Hepatocyte (in vitro differentiated cells): ENCODE measurements at places on chromosomes 7 and 10. TPM values are rescaled to one million over a fixed set of nuclear protein-coding genes. Genes with fewer than 3 reads are reported as not detected.
A peak's percentile ranks its signal among the peaks of the same experiment; 100 is the strongest.

DNA sequence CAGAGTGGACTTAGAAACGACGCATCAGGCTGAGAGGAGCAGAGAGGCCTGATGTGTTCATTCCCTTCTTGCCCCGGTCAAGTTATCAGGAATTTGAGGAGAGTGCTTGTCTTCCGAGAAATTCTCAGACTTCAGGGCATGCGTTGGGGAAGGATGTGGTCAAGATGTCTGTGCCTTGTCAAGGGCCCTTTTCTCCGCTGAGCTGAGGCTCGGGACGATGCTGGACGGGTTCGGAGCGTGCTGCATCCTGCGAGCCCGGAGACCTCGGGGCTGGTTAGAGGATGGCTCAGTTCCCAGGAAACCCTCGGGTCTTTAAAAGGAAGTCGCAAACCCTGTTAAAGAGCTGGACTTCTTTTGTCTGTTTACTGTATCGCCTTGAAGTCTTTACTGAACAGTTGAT lies 325.4 kb downstream of the ADARB2 start:
- DNase-seq = no peak
- no peaks in the 10 kb centered on the region for H3K36me3 ChIP-seq
- no peak overlapping the region for H3K27ac ChIP-seq
- H3K4me3 ChIP-seq = no peak overlapping the region
- H3K27me3 ChIP-seq = no peaks in the 10 kb centered on the region

Gene LIPN
- 0.17 TPM in 1 of 2 replicates, not detected in the other for total RNA-seq

Gene LRRD1
- total RNA-seq = 0.08 and 0.77 TPM in 2 replicates

Gene RAMP3
- not detected in 2 replicates for total RNA-seq

GRCh38 chr10:95513008-95513589 lies 48.1 kb downstream of the SORBS1 start:
- peak overlapping the region; percentile 50 for H3K27ac ChIP-seq
- H3K4me1 ChIP-seq = peaks cover 21% of the 10 kb centered on the region
- H3K27me3 ChIP-seq = no peaks in the 10 kb centered on the region
- H3K36me3 ChIP-seq = no peaks in the 10 kb centered on the region
- no peak overlapping the region for H3K4me3 ChIP-seq

DNA sequence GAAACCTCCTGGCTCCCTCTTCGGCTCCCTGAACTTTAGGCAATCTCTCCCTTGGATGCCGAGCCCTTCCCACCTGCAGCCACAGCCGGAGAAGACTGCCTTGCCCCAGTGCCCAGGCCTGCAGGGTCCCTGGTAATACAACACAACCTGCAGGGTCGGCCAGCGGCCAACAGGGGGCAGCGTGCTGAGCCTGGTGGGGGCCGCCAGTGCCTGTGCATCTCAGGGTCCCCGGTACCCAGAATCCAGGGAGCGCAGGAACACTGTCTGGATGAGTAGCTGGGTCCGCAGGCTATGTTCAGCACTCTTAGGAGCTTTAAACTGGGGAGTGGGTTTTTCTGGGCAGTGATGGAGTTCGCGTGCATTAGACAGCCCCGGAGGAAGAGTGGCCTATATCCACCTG lies 17.5 kb upstream of the C10orf71 start:
- no peaks in the 10 kb centered on the region for H3K36me3 ChIP-seq
- no peak overlapping the region for H3K4me3 ChIP-seq
- DNase-seq = no peak
- H3K4me1 ChIP-seq = no peaks in the 10 kb centered on the region
- no peak overlapping the region for H3K27ac ChIP-seq

GRCh38 chr10:7853226-7853842 lies 35.0 kb downstream of the TAF3 start:
- no peaks in the 10 kb centered on the region for H3K36me3 ChIP-seq
- no peak for DNase-seq
- no peak overlapping the region for H3K27ac ChIP-seq
- H3K4me1 ChIP-seq = peaks cover 9% of the 10 kb centered on the region
- no peak overlapping the region for H3K4me3 ChIP-seq

Gene TACR2
- total RNA-seq = 0.07 TPM in 1 of 2 replicates, not detected in the other

Gene MLXIPL
- total RNA-seq = 20.9 and 21.7 TPM in 2 replicates

GRCh38 chr10:110664483-110665420 lies 20.6 kb downstream of the RBM20 start:
- no peaks in the 10 kb centered on the region for H3K27me3 ChIP-seq
- H3K27ac ChIP-seq = no peak overlapping the region
- H3K36me3 ChIP-seq = no peaks in the 10 kb centered on the region
- peak; percentile 65 for DNase-seq
- no peak overlapping the region for H3K4me3 ChIP-seq

DNA sequence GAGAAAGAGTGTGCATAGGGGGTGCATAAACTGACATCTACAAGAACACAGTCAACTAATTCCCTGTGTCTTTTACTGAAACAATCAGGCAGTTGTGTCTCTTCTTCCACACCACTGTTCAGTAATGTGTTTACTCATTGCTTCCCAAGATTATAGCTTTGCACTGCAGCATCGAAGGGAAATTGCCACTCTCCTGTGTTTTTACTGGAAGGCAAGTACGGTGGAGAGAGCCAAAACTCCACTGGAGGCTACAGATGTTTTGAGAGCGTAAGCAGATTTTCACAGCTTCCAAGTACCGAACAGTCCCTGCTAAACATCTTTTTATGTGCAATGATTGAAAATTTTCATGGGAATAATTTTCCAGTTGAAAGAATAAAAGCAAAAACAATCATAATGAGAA lies 510.5 kb upstream of the AKR1E2 start:
- H3K4me3 ChIP-seq = no peak overlapping the region
- DNase-seq = no peak
- no peaks in the 10 kb centered on the region for H3K4me1 ChIP-seq
- H3K27ac ChIP-seq = no peak overlapping the region
- no peaks in the 10 kb centered on the region for H3K36me3 ChIP-seq

DNA sequence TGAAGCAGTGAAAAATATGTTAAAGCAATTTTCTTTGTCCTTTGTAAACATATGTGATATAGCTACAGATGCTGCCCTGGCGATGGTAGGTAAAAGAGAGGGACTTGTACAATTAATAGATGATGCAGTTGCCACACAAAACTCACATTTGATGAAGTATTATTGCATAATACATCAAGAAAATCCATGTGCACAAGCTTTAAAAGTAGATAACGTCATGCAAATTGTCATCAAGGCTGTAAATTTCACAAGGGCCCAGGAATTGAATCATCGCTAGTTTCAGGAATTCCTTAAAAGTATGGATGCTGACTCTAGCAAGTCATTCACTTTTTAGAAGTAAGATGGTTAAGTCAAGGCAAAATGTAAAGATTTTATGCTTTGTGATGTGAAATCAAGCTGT lies 10.0 kb downstream of the CYP3A5 start:
- no peak overlapping the region for H3K4me3 ChIP-seq
- no peaks in the 10 kb centered on the region for H3K27me3 ChIP-seq
- DNase-seq = no peak
- no peaks in the 10 kb centered on the region for H3K4me1 ChIP-seq

DNA sequence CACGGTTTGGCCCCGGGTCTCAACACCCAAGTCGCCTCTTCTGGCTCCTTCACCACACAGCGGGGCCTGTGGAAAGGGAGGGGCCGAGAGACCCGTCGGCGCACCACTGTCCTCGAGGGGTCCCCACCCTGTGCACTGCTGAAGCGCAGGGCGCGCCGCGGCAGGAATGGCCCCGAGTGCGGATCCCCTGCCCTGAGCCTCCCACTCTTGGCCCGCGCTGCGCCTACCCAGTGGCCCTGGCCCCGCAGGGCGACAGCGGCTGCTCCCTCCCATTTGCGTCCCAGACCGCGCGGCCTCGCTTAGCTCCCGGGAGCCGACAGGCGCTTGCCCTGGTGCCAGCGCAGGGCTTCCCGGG lies 2.1 kb upstream of the SFMBT2 start:
- H3K4me1 ChIP-seq = peaks cover 22% of the 10 kb centered on the region
- H3K36me3 ChIP-seq = no peaks in the 10 kb centered on the region
- H3K27me3 ChIP-seq = peaks cover 49% of the 10 kb centered on the region
- no peak overlapping the region for H3K4me3 ChIP-seq

GRCh38 chr7:79531905-79532664 lies 78.6 kb upstream of the MAGI2 start:
- no peak for DNase-seq
- H3K36me3 ChIP-seq = no peaks in the 10 kb centered on the region
- H3K4me3 ChIP-seq = no peak overlapping the region
- no peaks in the 10 kb centered on the region for H3K4me1 ChIP-seq

- no peak for DNase-seq
- H3K36me3 ChIP-seq = no peaks in the 10 kb centered on the region
- no peak overlapping the region for H3K27ac ChIP-seq
- H3K4me1 ChIP-seq = no peaks in the 10 kb centered on the region
Measured at GRCh38 chr10:125257521-125258108, 97.3 kb upstream of the CTBP2 start.

Gene INTS15
- total RNA-seq = 21.4 and 23.1 TPM in 2 replicates

Gene CALD1
- total RNA-seq = 207 and 219 TPM in 2 replicates

DNA sequence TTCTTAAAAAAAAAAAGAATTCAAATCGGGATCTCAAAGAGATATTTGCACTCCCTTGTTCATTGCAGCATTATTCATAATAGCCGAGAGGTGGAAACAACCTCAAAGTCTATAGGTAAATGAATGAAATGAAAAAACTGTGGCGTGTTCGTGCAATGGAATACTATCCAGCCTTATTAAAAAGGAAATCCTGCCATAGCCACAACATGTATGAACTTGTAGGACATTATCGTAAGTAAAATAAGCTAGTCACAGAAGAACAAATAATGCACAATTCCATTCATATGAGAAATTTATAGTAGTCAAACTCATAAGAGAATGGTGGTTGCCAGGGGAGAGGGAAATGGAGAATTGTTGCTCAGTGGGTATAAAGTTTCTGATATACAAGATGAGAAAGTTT lies 37.9 kb downstream of the GRK5 start:
- no peak overlapping the region for H3K4me3 ChIP-seq
- H3K4me1 ChIP-seq = peaks cover 29% of the 10 kb centered on the region
- H3K27me3 ChIP-seq = no peaks in the 10 kb centered on the region
- no peaks in the 10 kb centered on the region for H3K36me3 ChIP-seq
- H3K27ac ChIP-seq = no peak overlapping the region

DNA sequence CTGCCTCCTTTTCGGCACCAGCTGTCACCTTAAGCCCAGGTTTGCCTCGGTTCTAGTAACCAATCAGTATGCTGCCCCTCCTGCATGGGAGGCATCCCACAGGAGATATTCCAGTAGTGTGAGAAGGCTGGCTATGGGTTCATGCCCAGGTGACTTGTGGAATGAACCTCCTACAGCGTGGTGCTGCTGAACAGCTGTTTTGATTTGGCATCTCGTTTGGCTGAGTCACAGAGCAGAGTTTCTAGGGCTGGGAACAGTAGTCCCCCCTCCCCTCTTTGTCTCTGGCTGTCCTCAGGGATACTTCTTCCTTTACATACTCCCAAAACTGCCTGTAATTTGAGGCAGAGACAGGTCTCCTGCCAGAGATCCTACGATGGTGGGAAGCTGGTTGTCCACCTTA lies 16.1 kb downstream of the R3HCC1L start:
- no peak overlapping the region for H3K4me3 ChIP-seq
- H3K27ac ChIP-seq = no peak overlapping the region
- no peaks in the 10 kb centered on the region for H3K27me3 ChIP-seq
- H3K36me3 ChIP-seq = no peaks in the 10 kb centered on the region
- H3K4me1 ChIP-seq = no peaks in the 10 kb centered on the region

DNA sequence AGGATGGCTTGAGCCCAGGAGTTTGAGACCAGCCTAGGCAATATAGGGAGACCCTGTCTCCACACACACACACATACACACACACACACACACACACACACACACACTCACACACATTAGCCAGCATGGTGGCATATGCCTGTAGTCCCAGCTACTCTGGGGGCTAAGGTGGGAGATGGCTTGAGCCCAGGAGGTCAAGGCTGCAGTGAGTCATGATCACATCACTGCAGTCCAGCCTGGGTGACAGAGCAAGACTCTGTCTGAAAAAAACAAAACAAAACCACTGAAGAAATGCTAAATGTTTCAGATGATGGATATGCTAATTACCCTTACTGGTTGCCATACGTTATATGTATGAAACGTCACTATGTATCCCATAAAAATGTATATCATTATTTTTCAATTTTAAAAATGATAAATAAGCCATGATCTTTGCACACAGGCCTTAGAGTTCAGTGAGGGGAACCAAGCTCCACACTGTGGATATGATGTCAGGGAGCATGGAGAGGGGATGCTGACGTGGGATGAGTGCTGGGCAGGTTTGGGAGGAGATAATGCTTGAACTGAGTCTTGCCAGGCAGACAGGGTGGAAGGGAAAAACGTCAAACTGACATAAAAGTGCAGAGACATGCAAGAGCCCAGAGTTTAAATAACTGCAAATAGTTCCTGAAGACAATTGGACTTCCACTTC lies 45.9 kb upstream of the ARHGAP12 start:
- no peak overlapping the region for H3K27ac ChIP-seq
- H3K4me3 ChIP-seq = no peak overlapping the region
- no peaks in the 10 kb centered on the region for H3K4me1 ChIP-seq
- DNase-seq = no peak
- no peaks in the 10 kb centered on the region for H3K27me3 ChIP-seq

GRCh38 chr7:50307368-50308032 lies 3.0 kb downstream of the IKZF1 start:
- no peak overlapping the region for H3K4me3 ChIP-seq
- H3K4me1 ChIP-seq = no peaks in the 10 kb centered on the region
- peaks cover 74% of the 10 kb centered on the region for H3K27me3 ChIP-seq
- DNase-seq = no peak
- H3K36me3 ChIP-seq = no peaks in the 10 kb centered on the region
- no peak overlapping the region for H3K27ac ChIP-seq

DNA sequence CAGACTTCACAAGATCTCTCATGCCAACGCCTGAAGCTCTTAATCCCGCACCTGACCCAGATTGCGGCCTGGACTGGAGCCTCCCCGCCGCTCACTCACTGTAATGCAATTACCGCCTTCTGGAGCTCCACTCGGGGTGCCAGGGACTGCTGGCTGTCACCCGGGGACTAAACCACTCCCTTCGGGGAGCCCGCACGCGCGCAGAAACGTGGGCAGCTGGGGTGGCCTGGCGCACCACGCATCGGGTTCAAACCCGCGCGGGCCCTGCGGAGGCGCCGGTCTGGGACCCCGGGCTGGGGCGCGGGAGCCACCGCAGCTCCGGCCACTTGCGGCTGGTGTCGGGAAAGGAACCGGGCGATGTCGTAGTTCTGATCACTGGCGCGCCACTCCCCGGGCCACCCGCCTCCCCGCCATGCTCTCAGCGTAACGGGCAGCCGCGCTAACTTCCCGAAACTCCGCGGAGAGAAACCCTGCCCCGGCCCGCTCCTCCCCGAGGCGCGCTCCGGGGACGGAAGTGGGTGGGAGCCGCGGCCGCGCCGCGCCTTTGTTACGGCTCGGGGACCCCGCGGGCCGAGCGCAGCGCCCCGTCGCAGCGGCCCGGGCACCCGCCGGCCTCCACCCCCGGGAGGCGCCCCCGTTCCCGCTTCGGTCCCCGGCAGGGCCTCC lies 100.3 kb upstream of the SVIL start:
- H3K4me1 ChIP-seq = peaks cover 20% of the 10 kb centered on the region
- H3K4me3 ChIP-seq = peak overlapping the region; percentile 82
- DNase-seq = peak; percentile 71
- H3K36me3 ChIP-seq = no peaks in the 10 kb centered on the region
- peak overlapping the region; percentile 91 for H3K27ac ChIP-seq

- no peak overlapping the region for H3K4me3 ChIP-seq
- no peak overlapping the region for H3K27ac ChIP-seq
- no peak for DNase-seq
Measured at GRCh38 chr10:61911425-61911824, 9.9 kb downstream of the ARID5B start.

Gene PRKG1
- 8.1 and 12.3 TPM in 2 replicates for total RNA-seq

- H3K36me3 ChIP-seq = no peaks in the 10 kb centered on the region
- no peak overlapping the region for H3K27ac ChIP-seq
- no peaks in the 10 kb centered on the region for H3K27me3 ChIP-seq
- H3K4me3 ChIP-seq = no peak overlapping the region
- no peak for DNase-seq
Measured at GRCh38 chr7:122369756-122370155, 65.2 kb upstream of the FEZF1 start.

Gene WEE2
- total RNA-seq = 3.6 and 3.7 TPM in 2 replicates
